Stimulated activated CD8-positive, alpha-beta memory T cell treated with anti-CD3 and anti-CD28 coated beads, Interleukin-7, amount 100 ng/mL, for 1 hour (primary cell): ENCODE measurements at places on chromosomes 5 and 9.

DNA sequence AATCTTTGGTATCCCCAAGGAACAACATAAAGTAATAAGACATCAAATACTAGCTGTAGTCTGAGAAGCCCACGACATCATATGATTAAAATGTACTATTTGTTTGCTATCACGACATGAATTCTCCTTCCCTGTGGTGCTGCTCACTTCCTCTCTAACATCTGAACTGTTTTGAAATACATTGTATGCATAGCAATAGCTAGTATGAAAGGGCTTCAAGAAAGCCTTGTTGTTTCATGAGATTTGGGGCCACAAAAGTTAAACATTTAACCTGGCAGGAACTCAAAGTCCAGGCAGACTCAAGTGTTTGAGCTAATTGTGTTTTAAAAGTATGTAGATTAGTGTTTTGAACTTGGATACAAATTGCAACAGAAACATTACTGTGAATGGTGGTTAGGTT lies 237.4 kb upstream of the PTGER4 start:
- no peak for DNase-seq

GRCh38 chr9:97557606-97558095 lies 56.2 kb downstream of the TMOD1 start:
- no peak for DNase-seq

GRCh38 chr9:125337236-125337635 lies 75.6 kb downstream of the GAPVD1 start:
- no peak for DNase-seq

DNA sequence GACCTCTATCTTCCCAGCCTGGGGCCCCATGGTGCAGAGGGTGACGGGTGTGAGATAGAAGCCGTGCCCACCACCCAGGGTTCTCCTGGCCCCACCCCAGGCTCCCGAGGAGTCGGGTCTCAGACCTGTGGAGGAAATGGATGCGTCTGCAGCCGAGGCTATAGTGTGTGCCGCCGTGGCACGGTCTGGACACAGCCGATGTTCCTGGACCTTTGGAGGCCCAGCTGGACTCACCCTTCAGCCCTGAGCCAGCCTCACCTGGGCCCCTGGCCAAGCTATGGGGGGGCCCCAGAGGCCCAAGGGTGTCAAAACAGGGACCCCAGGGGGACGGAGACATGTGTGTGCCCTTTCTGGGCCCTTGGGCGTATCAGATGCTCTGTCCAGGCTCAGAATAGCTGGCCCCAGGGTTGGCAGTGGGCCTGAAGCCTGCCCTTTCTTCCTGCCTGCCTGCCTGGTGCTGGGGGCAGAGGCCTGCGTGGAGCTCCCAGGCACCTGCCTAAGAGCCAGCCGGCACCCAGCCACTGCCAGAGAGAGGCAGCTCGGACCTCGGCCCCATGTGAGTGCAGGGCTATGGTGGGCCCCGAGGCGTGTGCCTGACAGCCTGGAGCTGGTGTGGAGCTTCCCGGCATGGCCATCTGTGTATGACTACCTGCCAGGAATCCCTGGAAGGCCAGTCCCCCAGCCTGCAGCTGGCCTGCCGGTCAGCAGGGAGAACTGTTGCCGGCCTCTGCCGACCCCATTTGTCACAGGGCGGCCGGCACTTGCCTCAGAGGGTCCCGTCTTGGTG lies 41.8 kb downstream of the KCNT1 start:
- DNase-seq: no peak

DNA sequence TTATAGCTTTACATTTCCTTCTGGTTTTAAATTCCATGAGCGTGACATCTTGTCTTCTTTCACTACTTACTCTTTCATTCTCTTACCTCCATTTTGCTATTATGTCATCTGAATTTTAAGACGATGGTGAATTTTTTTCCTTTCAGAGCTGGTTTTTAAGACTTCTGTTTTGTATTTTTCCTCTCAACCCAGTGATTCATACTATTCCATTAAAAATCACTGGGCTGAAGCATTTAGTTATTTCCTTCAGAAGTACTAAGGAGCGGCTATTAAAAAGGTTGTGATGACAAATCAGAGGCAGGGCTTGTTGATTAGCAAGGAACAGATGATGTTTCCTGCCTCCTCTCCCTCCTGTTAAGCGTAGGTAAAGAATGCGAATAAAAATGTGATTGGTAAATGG lies 16.5 kb downstream of the AGXT2 start:
- no peak for DNase-seq

DNA sequence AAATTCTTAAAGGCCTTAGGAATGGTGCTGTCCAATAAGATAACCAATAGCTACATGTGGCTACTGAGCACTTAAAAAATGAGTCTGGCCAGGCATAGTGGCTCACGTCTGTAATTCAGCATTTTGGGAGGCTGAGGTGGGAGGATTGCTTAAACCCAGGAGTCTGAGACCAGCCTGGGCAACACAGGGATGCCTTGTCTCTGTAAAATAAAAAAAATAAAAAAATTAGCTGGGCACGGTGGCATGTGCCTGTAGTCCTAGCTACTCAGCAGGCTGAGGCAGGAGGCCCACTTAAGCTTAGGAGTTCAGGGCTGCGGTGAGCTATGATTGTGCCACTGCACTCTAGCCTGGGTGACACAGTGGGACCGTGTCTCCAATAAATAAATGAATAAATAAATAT lies 1.3 kb upstream of the SLC22A5 start:
- DNase-seq: no peak

GRCh38 chr5:33817301-33817700 lies 74.5 kb downstream of the ADAMTS12 start:
- no peak for DNase-seq

- no peak for DNase-seq
These were observed 1087.7 kb downstream of the CDH12 start for GRCh38 chr5:21765406-21765805.

GRCh38 chr5:14266171-14266570 lies 123.0 kb downstream of the TRIO start:
- no peak for DNase-seq

- no peak for DNase-seq
These were observed 40.2 kb downstream of the MEF2C start for GRCh38 chr5:88842784-88843183.

- DNase-seq: no peak
These were observed 362.8 kb upstream of the RPS23 start for GRCh38 chr5:82640916-82641315.

DNA sequence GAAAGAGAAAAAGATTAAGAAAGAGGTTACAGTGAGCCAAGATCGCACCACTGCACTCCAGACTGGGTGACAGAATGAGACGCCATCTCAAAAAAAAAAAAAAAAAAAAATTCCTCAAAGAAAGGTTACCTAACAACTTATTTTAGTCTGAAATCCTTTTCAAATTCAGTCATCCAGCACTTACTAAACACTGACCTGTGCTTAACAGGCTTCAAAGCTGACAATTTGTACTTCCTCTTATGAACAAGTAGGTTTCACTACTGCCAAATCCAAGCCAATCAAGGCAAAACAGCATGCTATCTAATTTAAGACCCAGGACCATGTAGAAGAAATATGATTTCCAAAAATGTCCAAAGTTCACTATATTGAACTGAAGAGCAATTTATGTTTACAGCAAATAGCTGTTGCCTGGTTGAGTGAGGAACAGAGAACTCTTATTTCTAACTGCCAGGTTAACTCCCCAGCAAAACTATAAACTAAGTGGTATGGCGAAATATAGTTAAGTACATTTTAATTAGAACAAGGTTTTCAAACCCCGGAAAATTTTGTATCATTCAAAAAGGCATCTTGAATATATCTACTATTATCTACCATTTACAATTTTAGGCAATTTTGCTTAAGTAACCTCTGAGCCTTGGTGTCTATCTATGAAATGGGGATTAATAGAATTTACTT lies 13.4 kb downstream of the PWWP2A start:
- no peak for DNase-seq

- no peak for DNase-seq
These were observed 59.5 kb downstream of the FAM78A start for GRCh38 chr9:131216806-131217205.

DNA sequence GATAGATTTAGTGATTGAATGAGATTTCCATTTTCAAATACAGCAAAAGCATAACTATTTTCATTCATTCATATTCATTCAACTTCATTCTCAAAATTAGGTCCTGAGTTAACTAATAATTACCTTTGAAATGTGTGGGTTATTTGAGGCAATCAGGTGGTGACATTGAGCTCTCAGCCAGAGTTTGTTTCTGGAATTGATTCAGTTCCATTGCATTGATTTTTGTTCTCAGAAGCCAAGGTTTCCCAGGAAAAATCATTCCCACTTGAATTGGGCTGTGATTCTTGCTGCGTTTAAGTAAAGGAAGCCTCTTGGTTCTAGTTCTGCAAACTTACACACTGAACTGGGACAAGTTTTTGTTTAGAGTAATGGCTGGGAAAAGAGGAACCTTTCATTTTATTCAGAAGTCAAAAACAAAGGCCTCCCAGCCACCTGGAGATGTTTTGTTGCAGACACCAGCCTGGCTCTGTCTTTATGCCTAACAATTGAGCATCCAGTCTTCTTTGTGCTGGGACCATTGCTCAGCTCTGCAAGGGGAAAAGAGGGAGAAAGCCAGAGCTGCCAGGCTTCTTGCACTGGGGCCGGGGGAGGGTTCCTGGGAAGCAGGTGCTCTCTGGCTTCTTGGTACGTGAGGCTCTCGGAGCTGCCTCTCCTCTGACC lies 198.6 kb downstream of the TRIO start:
- no peak for DNase-seq

DNA sequence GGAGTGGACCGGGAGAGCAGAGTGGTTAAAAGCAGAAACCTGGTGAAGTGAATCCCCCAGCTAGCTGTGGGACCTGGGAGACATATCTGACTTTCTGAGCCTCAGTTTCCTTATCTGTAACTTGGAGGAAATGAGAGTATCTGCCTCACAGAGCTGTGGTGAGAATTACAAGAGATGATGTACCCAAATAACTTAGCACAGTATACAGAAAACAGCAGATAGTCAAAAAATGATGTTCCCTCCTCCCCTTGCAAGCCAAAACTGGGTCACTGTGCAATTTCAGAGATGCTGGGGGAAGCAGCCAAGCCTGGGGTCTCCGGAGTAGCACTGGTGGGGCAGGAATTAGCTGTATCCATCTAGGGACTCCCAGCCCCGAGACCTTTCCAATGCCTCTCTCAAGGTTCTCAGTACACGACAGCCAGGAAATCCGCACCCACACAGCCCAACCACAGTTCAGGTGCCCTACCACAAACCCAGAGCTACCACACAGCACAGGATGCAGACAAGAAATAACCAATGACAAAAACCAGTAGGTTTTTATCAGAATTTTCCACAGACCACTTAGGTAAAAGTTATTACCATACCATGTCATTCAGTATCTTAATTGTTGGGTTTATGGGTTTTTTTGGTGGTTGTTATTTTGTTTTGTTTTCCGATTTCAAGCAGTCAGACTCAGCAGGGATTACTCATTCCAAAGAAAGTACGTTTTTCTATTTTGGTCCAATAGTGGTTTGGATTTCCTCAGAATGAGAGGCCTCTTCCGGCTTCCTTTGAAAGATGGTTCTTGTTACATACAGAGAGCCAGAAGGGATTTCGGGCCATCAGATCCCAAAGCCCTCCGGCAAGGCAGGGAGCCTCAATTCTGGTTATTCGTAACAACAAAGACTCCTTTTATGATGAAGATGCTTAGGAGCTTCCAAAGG lies 4.9 kb upstream of the HRH2 start:
- peak; percentile 35 for DNase-seq

GRCh38 chr9:14318934-14319580 lies 5.1 kb upstream of the NFIB start:
- no peak for DNase-seq
